NCI-H82 (cell line): ENCODE measurements at places on chromosomes 3 and 15.

DNA sequence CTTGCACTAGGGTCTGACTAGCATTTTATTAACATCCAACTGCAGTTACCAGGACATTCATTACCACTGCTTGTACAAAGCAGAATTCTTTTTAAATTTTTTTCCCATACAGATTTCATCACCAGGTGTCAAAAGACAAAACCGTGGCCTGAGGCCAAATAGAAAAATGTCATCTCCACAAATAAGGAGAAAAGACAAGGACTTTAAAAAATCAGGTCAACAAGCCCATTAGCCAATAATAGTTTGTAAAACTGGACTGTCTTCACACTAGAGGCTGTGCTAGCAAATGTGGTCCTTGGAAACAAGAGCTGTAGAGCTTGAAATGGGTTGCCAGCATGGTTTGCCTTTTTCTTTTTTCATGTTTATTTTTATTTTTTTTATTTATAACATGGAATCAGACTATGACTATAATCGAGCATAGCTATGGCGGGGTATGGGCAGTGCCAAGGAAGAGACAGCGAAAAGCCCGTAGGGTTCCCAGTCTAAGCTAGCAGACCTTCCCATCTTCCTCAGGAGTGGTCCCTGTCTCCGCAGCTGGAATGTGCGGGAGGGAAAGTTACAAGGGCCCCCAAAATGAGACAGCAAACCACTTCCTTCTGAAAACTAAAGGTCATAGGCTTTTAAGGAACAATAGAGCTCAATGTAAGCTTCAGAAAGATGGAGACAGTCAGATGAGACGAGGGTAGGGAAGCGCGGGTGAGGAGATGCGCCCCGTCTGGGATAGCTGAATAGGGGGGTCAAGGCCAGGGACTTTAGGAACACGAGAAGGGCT is 1.5 kb downstream of the PTPN9 start:
- no peak for DNase-seq

DNA sequence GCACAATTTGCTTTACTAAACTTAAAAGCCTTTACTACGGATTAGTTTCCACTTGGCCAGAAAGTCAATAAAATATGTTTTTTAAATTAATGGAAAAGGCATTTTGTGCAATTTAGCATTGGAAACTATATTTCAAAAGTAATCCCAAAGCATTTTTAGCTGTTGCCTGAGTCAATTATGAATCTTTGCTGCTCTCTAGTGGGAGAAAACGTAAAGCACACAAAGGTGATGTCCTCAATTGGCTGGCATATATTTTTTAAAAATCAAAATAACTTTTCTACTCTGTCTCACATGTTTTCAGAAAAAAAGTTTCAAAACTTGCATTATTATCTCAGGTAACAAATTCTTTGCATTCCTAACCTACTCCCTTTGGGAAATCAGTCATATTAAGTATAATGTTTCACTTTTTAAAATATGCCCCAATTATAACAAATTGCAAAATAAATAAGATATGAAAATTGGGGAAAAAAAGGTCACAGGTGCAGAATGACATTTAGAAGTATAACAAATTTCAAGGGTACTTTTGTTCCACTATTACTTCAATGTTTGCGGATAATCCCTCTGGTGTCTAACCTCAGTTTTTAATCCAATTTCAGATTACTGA is 47.2 kb upstream of the TEX55 start:
- peak; percentile 72 for DNase-seq

GRCh38 chr3:113625834-113626233 is 70.6 kb downstream of the USF3 start:
- DNase-seq: no peak

- DNase-seq: no peak
Observed at GRCh38 chr15:73688455-73688854, 4.3 kb downstream of the CD276 start.

GRCh38 chr3:20080956-20081554 is 40.8 kb downstream of the KAT2B start:
- DNase-seq: peak; percentile 67

DNA sequence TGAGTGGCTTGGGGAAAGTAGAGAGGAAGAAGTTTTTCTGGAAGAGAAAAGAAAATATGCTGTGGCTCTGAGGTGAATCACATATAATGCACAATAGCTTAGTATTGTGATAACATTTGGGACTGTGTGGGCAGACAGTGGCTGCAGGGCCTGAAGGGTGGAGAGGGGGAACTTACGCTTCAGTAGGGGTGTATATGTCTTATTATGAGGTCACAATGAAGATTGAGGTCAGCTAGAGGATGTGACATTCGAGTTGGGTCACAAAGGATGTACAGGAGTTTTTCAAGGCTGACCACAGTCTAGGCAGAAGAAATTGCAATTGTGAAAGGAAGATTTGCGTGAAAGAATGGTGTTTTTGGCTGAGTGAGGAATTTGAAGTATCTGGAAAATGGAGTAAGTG is 414.8 kb downstream of the LPP start:
- no peak for DNase-seq
